ENCODE measurements at places on chromosomes 3 and 15. TPM values are rescaled to one million over a fixed set of nuclear protein-coding genes. Genes with fewer than 3 reads are reported as not detected.

SLC12A1 gene
- 0.04 TPM for total RNA-seq

MAP6D1 gene
- total RNA-seq: 7.1 TPM

KY gene
- total RNA-seq: not detected

UBE2E1 gene
- 130 TPM for total RNA-seq

CDCP1 gene
- 12.9 TPM for total RNA-seq

TGM4 gene
- total RNA-seq: not detected

TMEM207 gene
- total RNA-seq: not detected

BTLA gene
- not detected for total RNA-seq

SRGAP3 gene
- total RNA-seq: 3.4 TPM

- H3K27me3 ChIP-seq: no peaks in the 10 kb centered on the region
- H3K27ac ChIP-seq: no peak overlapping the region
- DNase-seq: no peak
- H3K36me3 ChIP-seq: no peaks in the 10 kb centered on the region
These were observed 35.4 kb downstream of the AKAP13 start for GRCh38 chr15:85415783-85416182.

DNA sequence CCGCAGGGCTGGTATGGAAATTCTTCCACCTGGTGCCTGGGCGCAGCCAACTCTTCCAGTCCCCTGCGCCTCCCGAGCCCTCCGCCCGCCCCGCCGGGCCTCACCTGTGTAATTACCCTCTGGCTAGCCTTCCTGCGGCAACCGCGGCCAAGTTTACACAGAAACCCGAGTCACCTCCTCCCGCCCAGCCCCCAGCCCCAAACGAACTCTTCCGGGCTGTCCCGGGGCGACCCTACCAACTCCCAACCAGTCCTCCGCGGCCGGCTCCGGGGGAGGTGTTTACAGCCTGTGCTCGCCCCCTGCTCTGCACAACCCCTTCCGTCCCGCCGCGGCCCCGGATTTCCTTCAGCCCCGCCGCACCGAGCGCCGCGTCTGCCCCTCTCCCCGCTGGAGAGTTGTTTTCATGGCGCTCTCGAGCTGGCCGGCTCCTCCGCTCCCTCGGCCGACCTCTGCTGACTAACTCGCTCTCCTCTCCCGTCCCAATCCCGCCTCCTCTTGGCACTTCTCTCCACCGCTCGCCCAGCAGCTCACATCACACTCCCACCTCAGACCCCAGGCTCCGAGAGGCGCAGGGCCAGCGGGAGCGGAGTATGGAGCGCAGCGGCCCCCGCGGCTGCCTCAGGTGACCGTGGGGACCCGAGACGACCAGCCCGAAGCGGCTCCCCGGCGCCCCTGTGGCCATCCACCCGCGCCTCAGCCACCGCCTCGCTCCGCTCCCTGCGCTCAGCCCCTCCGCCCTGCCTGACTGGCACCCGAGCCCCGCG, 538 bp downstream of the ATOSA start:
- DNase-seq: peak; percentile 73
- H3K27ac ChIP-seq: no peak overlapping the region
- H3K27me3 ChIP-seq: no peaks in the 10 kb centered on the region

DNA sequence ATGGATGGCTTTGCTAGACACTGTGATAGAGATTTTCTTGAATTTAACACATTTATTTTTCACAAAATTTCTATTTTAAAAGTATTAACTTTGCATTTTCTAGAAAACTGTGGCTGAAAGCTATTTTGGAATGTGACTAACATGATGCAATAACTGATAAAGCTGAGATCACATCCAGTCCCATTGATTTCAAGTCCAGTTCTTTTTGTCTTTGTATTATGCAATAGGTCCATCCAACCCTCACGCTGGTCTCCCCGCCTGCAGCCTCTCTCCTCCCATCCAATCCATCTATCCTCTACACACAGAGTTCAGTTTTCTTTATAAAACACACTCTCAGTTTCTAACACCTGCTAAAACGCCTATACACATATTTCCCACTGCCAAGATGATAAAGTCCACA, 178.8 kb downstream of the CNTN3 start:
- H3K4me3 ChIP-seq: no peak overlapping the region
- no peaks in the 10 kb centered on the region for H3K4me1 ChIP-seq
- no peak overlapping the region for H3K27ac ChIP-seq
- H3K36me3 ChIP-seq: no peaks in the 10 kb centered on the region
- DNase-seq: no peak

DNA sequence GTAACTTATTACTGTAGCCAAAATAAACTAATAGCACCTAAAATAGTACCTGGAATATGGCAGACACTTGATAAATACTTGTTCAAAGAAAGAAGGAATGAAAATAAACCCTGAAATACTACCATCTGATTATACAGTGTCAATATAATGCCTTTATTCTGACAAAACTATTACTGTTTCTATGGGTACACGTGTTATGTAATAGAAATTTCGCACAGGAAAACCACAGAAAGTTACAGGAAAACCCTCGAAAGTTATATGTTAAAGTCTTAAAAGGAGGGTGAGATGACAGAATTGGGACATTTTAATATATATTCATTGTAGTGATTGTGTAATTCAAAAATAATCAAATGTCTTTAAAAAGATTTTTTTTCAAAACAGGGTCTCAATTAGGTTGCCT, 28.8 kb downstream of the ETFA start:
- H3K27me3 ChIP-seq: no peaks in the 10 kb centered on the region
- H3K27ac ChIP-seq: no peak overlapping the region
- no peak overlapping the region for H3K4me3 ChIP-seq
- peaks cover 7% of the 10 kb centered on the region for H3K36me3 ChIP-seq
- no peak for DNase-seq

DNA sequence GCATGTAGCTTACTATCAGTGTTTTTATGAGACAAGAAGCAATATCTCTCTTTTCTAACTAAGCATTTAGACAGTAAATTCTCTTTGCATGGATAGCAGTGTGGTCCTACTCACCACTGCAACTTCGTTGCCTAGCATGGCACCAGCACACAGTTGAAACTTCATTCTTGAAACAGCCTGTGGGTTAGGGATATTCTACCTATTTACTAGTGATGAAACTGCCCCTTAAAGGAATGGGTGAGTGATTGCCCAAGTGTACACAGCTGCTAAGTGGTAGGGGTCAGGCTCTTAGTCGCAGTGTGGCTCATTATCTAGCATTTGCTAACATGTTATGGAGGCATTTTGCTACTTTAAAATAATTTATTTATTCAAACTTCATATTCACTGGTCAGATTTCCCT, 78.4 kb downstream of the CHL1 start:
- H3K4me3 ChIP-seq: no peak overlapping the region
- H3K27me3 ChIP-seq: no peaks in the 10 kb centered on the region
- H3K27ac ChIP-seq: no peak overlapping the region
- no peaks in the 10 kb centered on the region for H3K36me3 ChIP-seq

- H3K27me3 ChIP-seq: no peaks in the 10 kb centered on the region
- H3K36me3 ChIP-seq: no peaks in the 10 kb centered on the region
- H3K4me3 ChIP-seq: no peak overlapping the region
These were observed 546.6 kb downstream of the MFSD1 start for GRCh38 chr3:159348431-159348830.

GRCh38 chr15:38312190-38312589, 59.6 kb downstream of the SPRED1 start:
- H3K27me3 ChIP-seq: no peaks in the 10 kb centered on the region
- H3K4me3 ChIP-seq: no peak overlapping the region
- peaks cover 20% of the 10 kb centered on the region for H3K36me3 ChIP-seq

GRCh38 chr15:52668133-52668532, 11.1 kb downstream of the ATOSA start:
- no peak for DNase-seq
- no peaks in the 10 kb centered on the region for H3K27me3 ChIP-seq
- H3K36me3 ChIP-seq: no peaks in the 10 kb centered on the region
- no peaks in the 10 kb centered on the region for H3K4me1 ChIP-seq
- no peak overlapping the region for H3K4me3 ChIP-seq

- no peak for DNase-seq
- no peak overlapping the region for H3K4me3 ChIP-seq
These were observed 52.4 kb upstream of the BLM start for GRCh38 chr15:90664650-90665287.

DNA sequence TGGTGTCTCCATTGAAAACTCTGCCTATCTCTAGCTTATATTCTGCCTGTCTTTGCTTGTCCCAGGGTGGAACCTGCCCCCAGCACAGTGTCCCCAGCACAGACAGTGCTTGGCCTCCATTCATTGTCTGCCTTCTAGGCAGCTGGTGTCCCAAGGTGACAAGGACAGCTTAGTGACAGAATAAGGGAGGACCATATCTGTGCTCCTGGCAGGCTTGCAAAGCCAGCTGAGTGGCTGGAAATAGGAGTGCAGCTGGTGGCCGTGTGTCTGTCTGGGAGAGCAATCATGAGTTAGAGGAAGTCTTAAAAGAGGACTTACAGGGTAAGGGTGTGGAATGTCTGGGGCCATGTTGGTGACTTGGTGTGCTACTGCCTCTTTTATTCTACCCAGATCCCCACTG, 33.4 kb downstream of the SCN5A start:
- H3K36me3 ChIP-seq: no peaks in the 10 kb centered on the region
- H3K27me3 ChIP-seq: no peaks in the 10 kb centered on the region
- DNase-seq: no peak
- H3K27ac ChIP-seq: no peak overlapping the region
- no peak overlapping the region for H3K4me3 ChIP-seq

- H3K27ac ChIP-seq: no peak overlapping the region
- H3K4me3 ChIP-seq: no peak overlapping the region
- H3K4me1 ChIP-seq: peaks cover 3% of the 10 kb centered on the region
- peak; percentile 83 for DNase-seq
- no peaks in the 10 kb centered on the region for H3K27me3 ChIP-seq
- H3K36me3 ChIP-seq: peaks cover 10% of the 10 kb centered on the region
These were observed 127.4 kb upstream of the ABHD17C start for GRCh38 chr15:80567721-80568157.

GRCh38 chr3:130470126-130470525, 46.9 kb upstream of the COL6A6 start:
- no peaks in the 10 kb centered on the region for H3K36me3 ChIP-seq
- H3K4me1 ChIP-seq: no peaks in the 10 kb centered on the region
- H3K27me3 ChIP-seq: no peaks in the 10 kb centered on the region
- no peak overlapping the region for H3K4me3 ChIP-seq
- DNase-seq: no peak
- no peak overlapping the region for H3K27ac ChIP-seq

DNA sequence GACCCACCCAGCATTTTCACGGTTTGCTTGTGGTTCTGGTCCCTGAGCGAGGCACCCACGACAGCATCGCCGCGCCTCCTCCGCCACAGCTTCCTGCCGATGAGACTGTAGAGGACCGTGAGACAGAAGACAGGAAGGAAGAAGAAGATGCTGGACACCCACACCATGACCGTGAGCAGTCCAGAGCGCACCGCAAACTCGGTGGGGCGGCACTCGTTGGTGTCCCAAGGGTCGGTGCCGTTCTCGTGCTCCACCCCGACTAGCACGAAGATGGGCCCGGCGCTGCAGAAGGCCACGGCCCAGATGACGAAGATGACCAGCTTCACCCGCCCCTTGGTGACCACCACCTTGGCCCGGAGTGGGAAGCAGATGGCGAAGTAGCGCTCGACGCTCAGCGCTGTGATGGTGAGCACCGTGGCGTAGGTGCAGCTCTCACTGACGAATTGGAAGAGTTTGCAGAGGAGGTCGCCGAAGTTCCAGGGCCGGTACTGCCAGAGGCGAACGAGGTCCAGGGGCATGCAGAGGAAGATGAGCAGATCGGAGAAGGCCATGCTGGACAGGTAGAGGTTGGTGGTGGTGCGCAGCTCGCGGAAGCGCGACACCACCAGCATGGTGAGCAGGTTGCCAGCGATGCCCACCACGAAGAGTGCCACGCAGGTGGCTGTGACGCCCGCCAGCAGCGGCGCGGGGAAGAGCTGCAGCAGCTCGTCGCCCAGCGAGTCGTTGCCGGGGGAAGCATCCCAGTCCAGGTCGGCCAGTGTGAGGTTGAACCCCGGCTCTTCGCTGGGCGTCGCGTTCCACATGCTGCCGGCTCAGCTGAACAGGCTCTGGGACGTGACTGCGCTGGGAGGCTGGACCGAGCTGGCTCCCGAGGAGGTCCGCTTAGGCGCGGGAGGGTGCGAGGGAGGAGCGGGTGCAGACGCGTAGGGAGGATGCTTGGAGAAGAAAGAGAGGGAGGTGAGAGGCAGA, at the start of gene GHSR:
Gene GHSR, minus strand, starts transcription at position 846 of the 969 bp plus-strand sequence. Its CDS starts 43 bp downstream, at position 803.
- peak within 1 kb of the TSS; percentile 74 for H3K4me3 ChIP-seq
- H3K27ac ChIP-seq: no peak within 1 kb of the TSS
- H3K4me1 ChIP-seq: no peaks in the 10 kb centered on the region
- peaks cover 35% of the 10 kb centered on the region for H3K27me3 ChIP-seq
- H3K36me3 ChIP-seq: no peaks in the 10 kb centered on the region
- peak; percentile 44 for DNase-seq

DNA sequence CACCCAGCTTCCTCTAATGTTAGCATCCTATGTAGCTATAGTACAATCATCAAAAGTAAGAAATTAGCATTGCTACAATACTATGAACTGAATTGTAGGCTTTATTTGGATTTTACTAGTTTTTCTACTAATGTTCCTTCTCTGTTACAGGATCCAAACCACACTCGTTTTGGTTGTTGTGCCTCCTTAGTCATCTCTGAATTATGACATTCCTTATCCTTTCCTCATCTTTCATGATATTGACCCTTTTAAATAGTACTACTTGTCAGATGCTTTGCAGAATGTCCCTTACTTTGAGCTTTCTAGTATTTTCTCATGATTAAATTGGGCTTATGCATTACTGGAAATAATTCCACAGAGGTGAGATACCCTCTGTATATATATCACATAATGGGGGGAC, 265.4 kb downstream of the VPS13C start:
- no peak overlapping the region for H3K27ac ChIP-seq
- no peaks in the 10 kb centered on the region for H3K4me1 ChIP-seq
- no peak for DNase-seq
- H3K4me3 ChIP-seq: no peak overlapping the region

GRCh38 chr3:128610451-128611070, 40.1 kb downstream of the RPN1 start:
- no peaks in the 10 kb centered on the region for H3K27me3 ChIP-seq
- H3K4me1 ChIP-seq: no peaks in the 10 kb centered on the region
- H3K4me3 ChIP-seq: no peak overlapping the region
- no peak for DNase-seq
- no peak overlapping the region for H3K27ac ChIP-seq

DNA sequence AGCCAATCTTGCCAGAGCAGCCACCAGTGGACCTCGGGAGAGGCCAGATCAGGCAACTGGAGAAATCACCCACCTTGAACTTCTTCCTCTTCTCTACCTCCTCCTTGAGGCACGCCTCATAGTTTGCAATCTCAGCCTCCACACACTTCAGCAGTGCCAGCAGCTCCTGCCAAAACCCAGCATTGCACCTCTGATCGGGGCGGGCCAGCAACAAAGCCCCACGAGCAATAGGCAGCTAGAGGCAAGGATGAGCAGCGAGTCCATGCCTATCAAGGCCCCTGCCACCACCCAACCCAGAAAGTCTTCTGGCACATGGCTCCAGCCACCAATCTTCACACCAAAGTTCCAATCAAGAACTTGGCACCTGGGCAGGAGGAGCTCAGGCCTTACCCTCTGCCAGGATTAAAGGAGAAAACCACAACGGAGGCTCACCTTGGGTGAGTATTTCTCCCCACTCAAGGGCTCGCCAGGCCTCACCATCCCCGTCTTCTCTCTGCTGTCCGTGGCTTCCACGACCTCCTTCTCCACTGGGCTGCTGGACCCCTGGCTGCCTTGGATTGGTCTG, 42.1 kb downstream of the SEMA3G start:
- H3K27me3 ChIP-seq: no peaks in the 10 kb centered on the region
- DNase-seq: no peak
- H3K4me1 ChIP-seq: no peaks in the 10 kb centered on the region
- no peak overlapping the region for H3K4me3 ChIP-seq
- no peak overlapping the region for H3K27ac ChIP-seq
